Endothelial cell (in vitro differentiated cells): ENCODE measurements at places on chromosomes 6 and 20.

DNA sequence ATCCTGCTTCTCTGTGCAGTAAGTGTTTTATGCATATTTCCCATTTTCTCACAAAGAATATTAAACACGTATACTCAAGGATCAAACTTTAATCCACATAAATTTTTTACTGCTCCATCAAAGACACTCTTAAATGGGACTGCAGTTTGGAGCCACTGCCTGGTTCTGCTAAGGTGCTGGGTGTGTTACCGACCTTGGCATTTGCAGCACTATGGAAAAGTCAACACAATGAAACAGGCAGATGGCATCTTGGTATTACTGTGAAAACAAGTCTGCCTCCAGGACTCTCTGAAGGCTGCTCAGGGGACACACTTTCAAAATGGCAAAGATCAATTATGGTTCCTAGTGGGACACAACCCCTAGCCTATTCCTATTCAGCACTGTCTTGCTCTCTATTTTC lies 17.3 kb upstream of the HLA-G start:
- no peak for DNase-seq

GRCh38 chr6:134810402-134810801 lies 139.5 kb downstream of the ALDH8A1 start:
- no peak for DNase-seq

GRCh38 chr6:30615958-30616810 lies 859 bp downstream of the PPP1R10 start:
- DNase-seq, result no peak

- DNase-seq, result no peak
Measured at GRCh38 chr6:13427316-13427715, 60.1 kb downstream of the GFOD1 start.

GRCh38 chr6:133898263-133898662 lies 9.3 kb downstream of the TCF21 start:
- no peak for DNase-seq
